ENCODE measurements at places on chromosomes 5 and 9.

- peak; percentile 19 for DNase-seq
Measured at GRCh38 chr9:24073007-24073592, 247.1 kb upstream of the ELAVL2 start.

DNA sequence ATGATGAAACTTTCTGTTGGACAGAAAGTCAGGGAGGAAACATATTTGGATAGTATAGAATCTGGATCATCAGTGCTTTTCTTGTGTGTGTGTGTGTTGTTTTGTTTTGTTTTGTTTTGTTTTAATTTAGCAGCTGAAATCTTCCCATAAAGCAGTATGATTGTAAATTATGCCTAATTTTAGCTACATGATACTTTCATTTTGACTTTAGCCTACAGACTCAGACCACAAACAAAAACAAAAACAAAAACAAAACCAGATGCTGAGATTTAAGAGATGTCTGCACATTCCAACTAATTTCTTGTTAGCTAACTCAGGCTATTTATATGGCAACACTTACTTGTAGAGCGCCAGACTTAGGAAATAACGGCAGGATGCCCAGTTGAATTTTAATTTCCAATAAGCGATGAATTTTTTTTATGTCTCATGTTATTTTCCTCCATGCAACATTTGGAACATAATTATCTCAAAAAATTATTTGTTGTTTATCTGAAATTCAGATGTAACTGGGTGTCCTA, 119.5 kb upstream of the TRPC7 start:
- peak; percentile 66 for DNase-seq

GRCh38 chr5:135472141-135472540, 20.0 kb upstream of the TIFAB start:
- DNase-seq: no peak

GRCh38 chr5:9168791-9169556, 376.9 kb downstream of the SEMA5A start:
- DNase-seq: no peak

DNA sequence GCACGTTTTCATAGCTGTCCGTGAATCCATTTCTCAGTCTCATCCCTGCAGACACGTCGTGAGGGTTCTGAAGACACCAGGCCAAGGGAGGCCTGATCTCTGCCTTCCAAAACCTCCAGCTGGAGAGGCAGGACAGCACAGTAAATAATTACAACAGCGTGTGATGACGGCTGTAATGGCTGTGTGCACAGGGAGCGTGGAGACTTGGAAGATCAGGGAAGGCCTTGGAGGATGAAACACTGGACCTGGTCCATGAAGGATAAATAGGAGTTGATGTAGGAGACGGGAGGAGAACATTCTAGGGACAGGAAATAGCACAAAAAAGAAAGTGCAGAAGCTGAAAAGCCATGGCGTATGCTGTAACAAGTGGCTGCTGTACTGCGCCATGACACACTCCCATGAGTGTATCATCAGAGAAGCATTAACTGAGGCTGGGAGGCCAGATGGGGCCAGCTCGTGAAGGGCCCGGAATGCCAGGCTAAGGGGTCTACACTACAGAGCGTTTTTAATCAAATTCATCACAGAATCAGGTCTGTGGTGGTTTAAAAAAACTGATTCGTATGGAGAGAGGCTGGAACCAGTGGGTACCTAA, 97.2 kb downstream of the CRB2 start:
- no peak for DNase-seq

GRCh38 chr9:6024035-6024554, 8.7 kb upstream of the RANBP6 start:
- no peak for DNase-seq

DNA sequence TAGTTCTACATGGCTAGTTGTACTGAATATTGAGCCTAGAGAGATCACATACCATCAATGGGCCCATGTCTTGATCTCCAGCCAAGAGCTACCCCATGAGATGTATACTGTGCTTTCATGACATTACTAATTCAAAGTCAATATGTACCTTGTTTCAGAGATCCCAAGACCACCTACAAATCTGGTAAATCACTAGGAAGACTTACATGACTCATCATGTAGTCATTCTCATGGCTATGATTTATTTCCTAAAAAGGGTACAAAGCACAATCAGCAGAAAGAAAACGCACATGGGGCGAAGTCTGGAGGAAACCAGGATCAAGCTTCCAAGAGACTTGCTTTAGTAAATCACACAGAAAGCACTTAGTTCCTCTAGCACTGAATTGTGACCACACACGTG, 103.0 kb downstream of the PCSK5 start:
- no peak for DNase-seq

DNA sequence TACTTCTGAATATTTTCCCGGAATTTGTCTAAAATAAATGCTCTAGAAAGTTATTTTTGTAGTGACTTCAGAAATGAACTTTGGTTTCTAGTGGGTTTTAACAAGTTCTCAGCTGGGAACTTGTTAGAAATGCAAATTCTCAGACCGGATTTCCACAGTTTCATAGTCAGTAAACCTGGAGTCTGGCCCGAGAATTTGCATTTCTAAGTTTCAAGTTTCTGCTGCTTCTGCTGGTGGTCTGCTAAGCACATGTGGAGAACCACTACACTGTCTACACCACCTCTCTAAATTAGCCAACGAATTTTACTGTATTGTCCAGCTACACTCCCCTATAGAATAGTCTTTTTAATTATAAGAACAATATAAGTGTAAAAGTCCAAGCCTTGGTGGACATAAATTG, 208.0 kb downstream of the CHSY3 start:
- DNase-seq: no peak

DNA sequence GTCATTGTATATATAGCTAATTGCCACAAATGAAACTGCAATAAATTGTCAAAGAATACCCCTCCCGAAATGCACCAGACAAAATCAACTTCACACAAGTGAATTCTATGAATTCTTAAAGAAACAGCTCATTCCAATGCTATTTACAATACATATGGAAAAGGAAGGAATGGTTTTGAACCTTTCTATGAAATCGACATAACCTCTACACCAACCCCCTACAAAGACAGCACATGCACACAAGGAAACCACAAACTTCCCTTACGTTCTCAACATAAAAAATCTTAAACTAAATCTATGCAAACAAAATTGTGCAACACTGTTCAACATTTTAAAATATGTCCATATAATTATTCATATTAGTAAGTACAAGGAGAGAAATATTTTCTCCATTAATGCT, 39.2 kb downstream of the MARCHF11 start:
- DNase-seq: no peak

DNA sequence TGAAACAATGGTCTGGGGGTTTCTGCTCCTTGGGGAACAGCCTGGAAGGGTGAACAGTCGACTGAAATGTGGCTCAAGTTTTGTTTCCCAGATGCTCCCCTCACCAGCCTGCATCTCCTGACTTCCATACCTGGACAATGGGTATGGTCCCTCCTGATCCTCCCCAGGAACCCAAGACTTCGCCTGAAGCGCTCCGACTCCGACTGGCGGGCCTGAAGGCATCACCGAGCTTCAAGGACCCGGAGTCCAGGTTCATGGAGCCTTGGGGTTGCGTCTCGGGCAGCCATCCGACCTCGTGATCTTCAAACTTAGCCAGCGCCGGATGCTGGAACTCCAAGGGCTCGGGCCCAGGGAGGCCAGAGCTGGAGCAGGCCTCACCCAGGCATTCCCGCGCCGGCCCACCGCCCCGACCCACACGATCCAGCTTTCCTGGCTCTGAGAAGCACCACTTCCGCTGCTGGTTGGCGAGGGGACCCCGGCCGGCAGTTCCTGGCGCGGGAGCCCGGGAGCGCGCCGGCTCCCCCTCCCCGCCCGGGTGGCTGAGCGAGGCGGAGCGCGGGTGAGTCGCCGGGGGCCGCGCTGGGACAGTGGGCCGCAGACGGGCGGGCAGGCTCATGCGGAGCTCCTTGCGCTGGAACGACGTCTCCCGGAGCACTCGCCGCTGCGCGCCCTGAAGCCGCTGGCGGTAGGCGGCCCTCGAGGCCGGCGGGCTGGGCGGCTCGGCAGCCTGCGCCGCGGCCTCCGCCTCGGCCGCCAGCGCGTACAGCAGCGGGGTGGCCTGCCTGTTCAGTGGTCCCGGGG, 5.2 kb downstream of the SHROOM1 start:
- DNase-seq: peak; percentile 46

DNA sequence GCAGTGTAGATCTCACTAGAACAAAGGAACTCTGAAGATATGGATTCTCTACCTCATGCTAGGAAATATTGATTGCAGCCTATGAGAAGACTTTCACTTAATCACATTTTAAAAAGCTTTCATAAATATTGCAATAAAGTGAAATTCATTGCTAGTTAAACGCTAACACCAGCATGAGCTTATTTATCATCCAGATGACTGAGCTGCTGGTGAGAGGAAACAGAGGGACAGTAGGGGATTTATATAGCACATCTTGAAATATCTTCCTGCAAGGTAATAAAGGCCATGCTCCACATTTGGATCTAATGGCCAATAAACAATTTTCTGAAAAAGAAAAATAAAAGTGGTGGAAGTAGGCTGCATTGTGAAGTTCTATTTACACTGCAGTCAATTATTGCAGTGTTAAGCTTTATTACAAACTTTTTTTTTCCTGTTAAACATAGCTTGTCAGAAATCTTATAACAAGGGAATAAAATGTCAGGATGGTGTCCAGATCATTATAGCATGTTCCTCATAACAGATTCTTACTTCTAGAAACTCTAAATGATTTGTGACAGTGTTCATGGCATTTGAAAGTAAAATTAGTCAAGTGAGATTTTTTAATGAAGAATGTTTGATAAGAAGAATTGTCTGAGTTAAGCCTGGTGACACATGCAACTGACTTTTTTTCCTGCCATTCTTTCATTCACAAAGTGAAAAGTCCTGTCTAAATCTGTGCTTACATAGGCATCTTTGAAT, 342.6 kb downstream of the DMAC1 start:
- DNase-seq: no peak

- DNase-seq: peak; percentile 84
Measured at GRCh38 chr5:172683645-172684471, 42.8 kb downstream of the NEURL1B start.

DNA sequence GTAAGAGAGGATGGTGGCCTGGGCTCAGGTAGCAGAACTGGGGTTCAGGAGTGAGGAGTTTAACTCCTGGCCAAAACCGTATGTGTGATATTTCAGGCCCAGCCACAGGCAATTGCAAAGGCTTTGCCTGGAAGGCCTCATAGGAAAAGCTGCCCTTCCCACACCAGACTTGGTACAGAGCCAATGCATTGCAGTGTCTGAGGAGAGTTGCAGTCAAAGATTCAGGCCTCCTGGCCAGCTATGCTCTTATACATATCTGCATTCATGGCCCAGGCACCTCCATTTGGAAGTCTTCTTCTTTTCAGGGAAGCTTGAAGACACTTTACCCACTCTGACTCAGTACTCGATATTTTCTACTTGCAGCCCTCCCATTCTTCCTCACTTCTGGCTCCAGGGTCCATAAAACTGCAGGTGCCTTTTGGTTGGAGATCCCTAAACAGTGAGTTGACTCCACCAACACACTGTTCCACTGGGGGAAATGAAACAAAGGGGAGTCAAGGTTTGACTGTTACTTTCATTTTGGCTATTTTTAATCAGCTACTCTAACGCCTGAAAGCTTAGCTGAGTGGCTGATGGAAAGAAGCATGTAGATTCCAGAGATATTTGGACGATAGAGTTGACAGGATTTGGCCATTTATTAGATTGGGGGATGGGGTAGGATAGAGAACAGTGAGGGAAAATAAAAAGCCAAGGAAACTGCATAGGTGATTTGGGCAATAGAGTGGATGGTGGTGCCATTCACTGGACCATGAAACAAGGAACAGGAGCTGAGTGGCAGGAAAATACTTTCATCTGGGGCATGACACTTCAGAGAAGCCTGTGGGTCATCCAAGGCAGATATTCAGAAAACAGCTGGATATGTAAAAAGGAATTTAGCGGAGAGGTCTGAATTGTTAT, 30.6 kb upstream of the IL33 start:
- no peak for DNase-seq

GRCh38 chr5:162230348-162230747, 162.8 kb downstream of the GABRG2 start:
- DNase-seq: no peak

DNA sequence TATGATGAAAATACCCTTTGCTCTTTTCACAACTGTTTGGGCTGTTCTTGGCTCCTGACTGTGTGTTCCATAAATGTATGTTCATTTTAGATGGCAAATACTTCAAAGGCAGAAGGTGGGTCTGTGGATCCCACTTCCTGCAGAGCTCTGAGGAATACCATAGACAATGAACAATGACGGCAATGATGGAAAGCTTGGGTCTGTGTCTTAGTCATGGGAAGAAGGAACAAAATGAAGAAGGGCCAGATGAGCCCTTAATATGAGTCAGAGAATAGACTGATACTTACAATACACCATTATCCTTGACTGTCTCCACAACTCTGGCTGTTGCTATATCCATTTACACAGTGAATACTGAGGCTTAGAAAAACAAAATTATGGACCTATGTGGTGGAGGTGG, 126.0 kb downstream of the SLIT3 start:
- DNase-seq: no peak

- no peak for DNase-seq
Measured at GRCh38 chr5:104088876-104089778, 526.5 kb upstream of the NUDT12 start.

DNA sequence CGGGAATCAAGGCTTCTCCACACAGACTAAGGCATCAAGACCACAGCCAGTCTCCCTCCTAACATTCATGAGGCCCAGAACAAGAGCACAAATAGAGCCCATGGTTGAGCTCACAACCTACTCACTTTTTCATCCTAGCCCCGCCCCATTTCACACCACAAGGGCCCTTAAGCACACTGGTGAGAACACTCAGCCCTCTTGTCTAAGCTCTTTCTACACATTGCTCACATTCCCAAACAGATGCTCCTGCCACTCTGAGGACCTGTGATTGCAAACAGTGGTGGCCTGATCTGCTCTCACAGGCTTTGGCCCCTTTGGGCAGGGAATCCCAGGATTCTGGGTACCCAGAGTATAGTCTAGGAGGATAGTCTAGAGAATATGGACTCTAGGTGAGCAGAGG, 54.0 kb downstream of the FEM1C start:
- no peak for DNase-seq

- DNase-seq: no peak
Measured at GRCh38 chr5:168234133-168234532, 57.3 kb upstream of the WWC1 start.

GRCh38 chr9:136840140-136840876, 2.0 kb upstream of the AJM1 start:
- DNase-seq: no peak

DNA sequence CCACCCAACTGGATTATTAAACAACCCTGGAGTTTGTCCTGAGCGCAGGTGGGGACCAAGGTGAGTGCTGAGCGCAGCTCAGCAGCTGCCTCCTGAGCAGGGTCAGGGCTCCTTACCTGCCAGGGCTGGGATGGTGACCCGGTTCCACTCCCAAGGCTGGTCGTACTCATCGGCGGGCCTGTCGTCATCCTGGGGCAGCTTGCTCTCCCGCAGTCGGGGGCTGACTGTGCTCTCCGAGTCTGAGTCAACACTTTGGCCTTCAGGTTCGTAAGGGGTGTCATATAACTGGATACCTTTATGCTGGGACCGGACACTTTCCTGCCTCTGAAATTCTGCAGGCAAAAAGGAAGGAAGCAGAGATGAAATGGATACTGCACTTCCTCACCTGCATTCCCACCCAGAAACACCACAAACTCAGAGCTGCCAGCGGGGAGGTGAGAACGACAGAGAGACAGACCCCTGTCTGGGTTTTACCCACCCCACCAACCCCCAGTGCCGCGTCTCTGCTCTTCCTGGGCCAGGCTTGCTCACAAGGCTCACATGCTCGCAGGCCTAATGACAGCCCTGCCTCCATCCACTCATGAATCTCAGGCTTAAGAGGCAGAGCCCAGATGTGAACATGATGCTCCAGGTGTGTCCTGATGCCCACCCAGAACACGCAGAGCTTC, 70.7 kb upstream of the SLC25A51 start:
- DNase-seq: no peak
